Activated CD8-positive, alpha-beta memory T cell treated with anti-CD3 and anti-CD28 coated beads for 1 hour (primary cell): ENCODE measurements at places on chromosomes 4 and X.

GRCh38 chr4:102781570-102781969 lies 20.8 kb upstream of the MANBA start:
- DNase-seq = no peak

- no peak for DNase-seq
These were observed 904.1 kb downstream of the RPA4 start for GRCh38 chrX:97787849-97788248.

- DNase-seq = no peak
These were observed 114.9 kb upstream of the SMIM31 start for GRCh38 chr4:164639001-164639400.

DNA sequence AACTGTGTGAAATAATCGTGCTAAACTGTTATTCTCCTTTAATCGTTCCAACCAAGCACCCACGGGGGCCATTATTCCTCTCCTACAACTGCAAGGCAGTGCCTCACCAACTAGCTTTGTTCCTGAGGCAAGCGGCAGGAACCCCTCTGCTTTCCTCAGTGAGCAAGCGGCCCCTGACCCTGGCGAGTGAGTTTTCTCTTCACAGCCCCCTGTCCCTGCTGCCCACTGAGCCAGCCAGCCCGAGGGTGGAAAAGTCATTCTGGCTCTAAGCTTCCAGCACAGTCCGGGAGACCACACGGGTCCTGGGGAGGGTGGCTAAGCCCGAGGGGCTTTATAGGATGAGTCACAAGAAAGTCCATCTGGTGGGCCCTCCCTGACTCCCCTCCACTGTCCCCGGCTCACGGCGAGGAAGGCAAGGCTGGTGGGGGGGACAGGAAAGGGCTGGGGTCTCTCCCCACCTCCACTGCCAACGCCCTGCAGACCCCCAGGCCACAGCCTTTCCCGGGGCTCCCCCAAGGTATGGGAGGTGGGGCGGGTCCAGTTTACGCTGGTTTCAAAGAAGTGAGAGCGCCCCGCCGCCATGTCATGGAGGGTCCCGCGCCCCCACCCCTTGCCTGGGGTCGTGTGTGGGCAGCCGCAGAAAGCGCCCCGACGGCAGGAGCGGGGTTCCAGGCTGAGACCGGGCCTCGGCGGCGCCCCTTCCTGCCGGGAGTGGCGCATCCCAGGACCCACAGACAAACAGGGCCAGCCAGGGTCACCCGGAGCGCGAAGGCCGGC lies 45.0 kb downstream of the CPLX1 start:
- no peak for DNase-seq

GRCh38 chr4:128552586-128552907 lies 257.0 kb upstream of the JADE1 start:
- no peak for DNase-seq

DNA sequence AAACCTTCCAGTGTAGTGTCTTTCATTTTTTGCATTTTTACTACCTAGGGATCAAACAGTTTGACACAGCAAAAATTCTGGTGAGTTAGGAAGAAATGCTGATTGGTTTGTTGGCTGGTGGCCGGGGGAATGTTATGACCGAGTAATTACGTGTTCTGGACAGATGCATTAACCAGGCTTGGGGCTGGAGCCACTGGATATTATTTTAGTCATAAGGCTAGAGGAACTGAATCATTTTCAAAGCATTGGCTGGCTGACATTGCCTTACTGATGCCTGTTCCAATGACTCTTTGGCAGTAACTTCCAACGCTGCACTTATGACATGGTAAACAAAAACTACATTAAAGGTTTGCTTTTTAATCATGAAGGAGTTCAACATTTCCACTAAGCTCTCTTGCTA lies 84.6 kb downstream of the FBXO8 start:
- no peak for DNase-seq

DNA sequence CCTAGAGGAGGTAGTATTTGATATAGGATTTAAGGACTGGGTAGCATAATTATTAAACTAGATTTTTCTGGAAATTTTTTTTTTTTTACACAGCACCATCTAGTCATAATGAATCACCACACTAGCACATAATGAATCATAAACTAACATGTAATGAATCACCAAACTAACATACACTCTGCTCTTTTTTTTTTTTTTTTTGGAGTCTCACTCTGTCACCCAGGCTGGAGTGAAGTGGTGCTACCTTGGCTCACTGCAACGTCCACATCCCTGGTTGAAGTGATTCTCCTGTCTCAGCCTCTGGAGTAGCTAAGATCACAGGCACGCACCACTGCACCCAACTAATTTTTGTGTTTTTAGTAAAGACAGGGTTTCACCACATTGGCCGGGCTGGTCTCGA lies 92.5 kb downstream of the FAM13A start:
- no peak for DNase-seq

DNA sequence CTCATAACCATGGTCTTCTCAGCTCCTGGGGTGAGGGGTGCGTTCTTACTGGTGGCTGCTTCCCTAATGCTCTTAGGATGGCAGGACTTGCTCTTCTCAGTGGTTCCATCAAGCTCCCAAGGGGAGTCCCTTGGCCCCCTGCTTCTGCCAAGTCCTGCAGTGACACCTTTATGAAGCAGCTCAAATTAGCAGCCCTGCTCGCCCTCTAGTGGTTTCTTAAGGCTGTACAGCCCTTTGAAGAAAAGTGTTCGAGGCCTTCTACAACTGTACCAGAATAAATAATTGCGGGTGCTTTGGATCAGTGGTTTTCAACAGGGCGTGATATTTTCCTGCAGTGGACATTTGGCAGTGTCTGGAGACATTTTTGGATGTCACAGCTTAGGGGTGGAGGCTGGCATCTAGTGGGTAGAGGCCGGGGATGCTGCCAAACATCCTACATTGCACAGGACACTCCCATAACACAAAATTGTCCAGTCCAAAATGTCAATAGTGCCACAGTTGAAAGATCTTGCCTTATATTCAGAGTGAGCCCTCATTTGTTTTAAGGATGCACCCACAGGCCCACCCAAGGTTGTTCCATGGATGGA lies 204.7 kb upstream of the S100G start:
- peak; percentile 0 for DNase-seq

DNA sequence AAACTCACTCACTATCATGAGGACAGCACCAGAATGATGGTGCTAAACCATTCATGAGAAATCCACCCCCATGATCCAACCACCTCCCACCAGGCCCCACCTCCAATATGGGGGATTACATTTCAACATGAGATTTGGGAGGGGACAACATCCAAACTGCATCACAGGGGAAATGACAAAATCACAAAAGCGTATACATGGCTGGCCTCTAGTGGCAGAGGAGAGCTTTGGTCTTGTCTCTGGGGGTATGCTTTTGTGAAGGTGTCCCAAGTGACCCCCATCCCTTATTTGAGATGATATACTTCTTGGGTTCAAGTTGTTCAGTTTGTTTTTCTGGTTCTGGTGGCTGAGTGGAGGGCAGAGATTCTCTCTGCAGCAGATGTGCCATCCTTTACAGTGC lies 8.5 kb upstream of the SETD7 start:
- DNase-seq = no peak

- no peak for DNase-seq
These were observed 79.3 kb upstream of the BCOR start for GRCh38 chrX:40177117-40177430.

- no peak for DNase-seq
These were observed 59.1 kb downstream of the ANXA3 start for GRCh38 chr4:78610546-78611214.

DNA sequence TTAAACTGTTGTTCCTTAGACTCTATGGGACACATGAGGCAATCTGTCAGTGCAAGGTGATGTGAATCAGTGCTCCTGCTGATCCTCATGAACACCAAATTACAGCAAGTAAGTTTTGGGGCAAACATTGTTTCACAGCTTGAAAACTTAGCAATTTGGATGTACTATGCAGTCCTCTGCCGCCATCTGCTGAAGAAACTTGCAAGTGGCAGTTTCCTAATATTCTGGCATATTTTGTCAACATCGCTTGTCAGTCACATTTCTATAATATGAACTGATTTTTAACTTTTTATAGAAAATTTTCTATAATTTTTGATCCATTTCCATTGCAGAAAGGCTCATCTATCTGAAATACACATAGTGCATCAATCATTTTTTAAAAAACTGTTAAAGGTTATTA lies 56.3 kb downstream of the ZAR1 start:
- no peak for DNase-seq

GRCh38 chr4:16270454-16271328 lies 44.4 kb upstream of the TAPT1 start:
- no peak for DNase-seq

- no peak for DNase-seq
These were observed 463.5 kb upstream of the FAM241A start for GRCh38 chr4:111681751-111682150.

GRCh38 chrX:71532078-71532752 lies 689 bp upstream of the OGT start:
- no peak for DNase-seq

GRCh38 chr4:11011249-11011648 lies 326.7 kb upstream of the CLNK start:
- DNase-seq = no peak
